Keratinocyte (primary cell): ENCODE measurements at places on chromosomes 11 and 22.

DNA sequence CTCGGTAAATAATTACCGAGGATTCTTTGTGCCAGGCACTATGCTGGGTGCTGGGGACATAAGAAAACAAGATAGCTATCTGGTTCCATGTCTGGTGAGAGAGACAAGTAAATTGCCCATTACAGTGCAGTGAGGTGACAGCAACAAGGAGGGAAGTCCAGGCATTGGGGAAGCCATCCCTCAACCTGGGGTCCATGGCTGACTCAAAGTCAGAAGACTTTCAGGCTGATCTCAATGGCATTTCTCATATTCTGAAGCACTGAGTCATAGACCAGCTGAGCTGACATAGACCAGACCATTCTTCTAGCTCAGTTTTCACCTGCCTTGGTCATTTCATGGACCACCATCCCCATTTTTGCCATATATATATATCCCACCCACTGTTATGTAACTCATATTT is 158.8 kb downstream of the TTC17 start:
- DNase-seq = no peak

- no peak for DNase-seq
These were observed 1.3 kb upstream of the ZNF70 start for GRCh38 chr22:23752090-23752691.

GRCh38 chr22:36162127-36163034 is 1.8 kb upstream of the APOL3 start:
- no peak for DNase-seq

GRCh38 chr11:124194293-124195188 is 11.4 kb downstream of the OR10D3 start:
- DNase-seq = no peak

- DNase-seq = no peak
These were observed 18.2 kb upstream of the C11orf96 start for GRCh38 chr11:43924112-43924855.

DNA sequence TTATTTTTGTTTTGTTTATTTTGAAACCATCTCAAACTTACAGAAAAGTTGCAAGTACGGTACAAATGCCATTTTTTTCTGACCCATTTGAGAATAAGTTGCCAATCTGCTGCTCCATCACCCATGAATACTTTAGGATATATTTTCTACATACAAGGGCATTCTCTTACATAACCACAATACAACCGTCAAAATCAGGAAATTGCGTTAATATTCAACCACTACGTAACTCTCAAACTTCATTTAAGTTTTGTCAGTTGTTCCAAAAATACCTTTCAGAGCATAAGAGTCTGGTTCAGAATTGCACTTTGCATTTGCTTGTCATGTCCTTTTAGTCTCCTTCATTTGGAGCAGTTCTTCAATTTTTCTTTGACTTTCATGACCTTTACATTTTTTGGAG is 194.3 kb upstream of the BDNF start:
- no peak for DNase-seq
